Caki2 (cell line): ENCODE measurements at places on chromosomes 2 and 18.
A peak's percentile ranks its signal among the peaks of the same experiment; 100 is the strongest.

DNA sequence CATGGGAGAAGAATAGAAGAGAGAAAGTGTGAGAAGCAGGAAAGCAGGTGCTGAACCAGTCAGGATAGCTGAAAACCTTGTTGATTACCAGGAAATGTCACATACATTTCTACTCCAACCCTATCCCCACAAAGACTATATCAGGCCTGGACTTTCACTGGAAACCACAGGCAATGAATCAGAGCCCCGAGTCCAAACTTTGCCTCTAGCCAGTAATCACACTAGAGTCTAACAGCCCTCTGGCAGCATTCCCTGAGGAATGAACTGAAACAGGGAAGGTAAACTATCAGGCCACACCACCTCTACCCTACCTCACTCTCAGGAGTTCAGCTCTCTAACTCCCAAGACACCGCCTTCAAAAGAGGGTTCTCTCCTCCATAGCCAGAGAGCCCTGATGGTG lies 18.7 kb upstream of the IHH start:
- DNase-seq: no peak

DNA sequence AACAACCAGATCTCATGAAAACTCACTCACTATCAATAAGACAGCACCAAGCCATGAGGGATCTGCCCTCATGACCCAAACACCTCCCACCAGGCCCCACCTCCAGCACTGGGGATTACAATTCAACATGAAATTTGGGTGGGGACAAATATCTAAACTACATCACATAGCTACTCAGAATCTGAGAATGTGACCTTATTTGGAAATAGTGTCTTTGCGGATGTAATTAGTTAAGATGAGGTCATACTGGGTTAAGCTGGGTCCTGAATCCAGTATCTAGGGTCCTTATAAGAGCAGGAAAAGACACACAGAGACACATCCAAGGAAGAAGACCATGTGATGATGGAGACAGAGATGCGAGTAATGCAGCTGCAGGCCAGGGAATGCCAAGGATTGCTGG lies 27.5 kb upstream of the REEP1 start:
- DNase-seq: no peak

- no peak for DNase-seq
Measured at GRCh38 chr18:48780201-48780912, 170.4 kb downstream of the SMAD7 start.

- DNase-seq: no peak
Measured at GRCh38 chr2:144412709-144413108, 107.2 kb downstream of the ZEB2 start.

- DNase-seq: peak; percentile 72
Measured at GRCh38 chr2:66789741-66790140, 354.8 kb downstream of the MEIS1 start.

- DNase-seq: no peak
Measured at GRCh38 chr18:48123941-48124340, 193.5 kb upstream of the SMAD2 start.

GRCh38 chr2:32553829-32554432 lies 73.9 kb upstream of the TTC27 start:
- peak; percentile 14 for DNase-seq

- no peak for DNase-seq
Measured at GRCh38 chr2:6855860-6856547, 9.7 kb downstream of the CMPK2 start.

- no peak for DNase-seq
Measured at GRCh38 chr18:65414501-65414900, 336.3 kb upstream of the CDH7 start.

- no peak for DNase-seq
Measured at GRCh38 chr2:169272010-169272409, 90.3 kb downstream of the LRP2 start.

DNA sequence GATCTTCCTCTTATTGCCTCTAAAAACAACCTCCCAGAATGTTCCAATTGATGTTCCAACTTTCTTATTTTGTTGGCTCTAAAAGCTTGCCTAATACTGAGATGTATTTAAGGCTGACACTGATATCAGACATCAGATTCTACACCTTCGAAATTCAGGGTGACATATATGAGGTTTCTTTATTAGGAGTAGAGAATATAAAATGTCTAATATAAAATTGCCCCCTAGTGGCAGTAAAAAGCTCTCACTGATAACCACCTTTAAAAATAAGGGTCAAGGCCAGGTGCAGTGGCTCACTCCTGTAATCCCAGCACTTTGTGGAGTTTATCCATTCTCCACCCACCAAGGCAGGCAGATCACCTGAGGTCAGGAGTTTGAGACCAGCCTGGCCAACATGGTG lies 789.7 kb upstream of the SLC39A10 start:
- DNase-seq: peak; percentile 16

DNA sequence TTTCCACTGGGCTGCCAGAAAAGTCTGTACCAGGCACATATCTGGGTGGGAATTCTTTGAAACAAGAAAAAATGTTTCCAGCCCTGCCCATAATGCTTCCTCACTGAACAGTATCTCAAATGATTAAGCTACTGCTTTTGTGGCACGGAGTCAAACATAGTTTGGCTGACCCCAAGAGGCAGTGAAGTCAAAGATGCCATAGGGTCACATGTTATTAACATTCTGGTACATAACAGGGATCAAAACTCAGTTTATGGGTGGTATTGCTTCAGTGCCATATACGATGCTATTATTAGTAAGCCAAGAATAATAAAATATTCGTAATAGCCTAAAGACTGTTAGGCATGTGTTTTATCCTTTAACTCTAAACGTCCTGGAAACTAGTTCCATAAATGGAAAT lies 112.4 kb downstream of the FEZ2 start:
- peak; percentile 86 for DNase-seq

DNA sequence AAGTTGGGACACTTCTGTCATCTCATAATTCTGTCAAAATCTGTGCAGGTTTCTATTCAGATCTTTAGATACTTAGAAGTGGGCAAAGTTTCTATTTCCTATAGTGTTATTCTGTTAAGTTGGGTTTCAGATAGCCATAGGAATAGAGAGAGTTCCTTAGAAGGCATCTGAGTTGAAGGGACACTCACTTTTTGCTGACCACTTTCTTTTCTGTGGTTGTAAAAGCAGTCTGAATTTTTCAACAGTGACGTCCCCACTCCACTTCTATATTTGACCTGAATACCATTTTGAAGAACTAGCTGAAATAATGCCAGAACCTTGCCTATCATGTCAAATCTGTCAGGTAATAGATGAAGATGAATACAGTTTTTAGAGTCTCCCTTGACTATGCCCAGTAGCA lies 267.3 kb downstream of the SPAG16 start:
- no peak for DNase-seq

- DNase-seq: peak; percentile 58
Measured at GRCh38 chr2:127067620-127068350, 39.2 kb downstream of the BIN1 start.

DNA sequence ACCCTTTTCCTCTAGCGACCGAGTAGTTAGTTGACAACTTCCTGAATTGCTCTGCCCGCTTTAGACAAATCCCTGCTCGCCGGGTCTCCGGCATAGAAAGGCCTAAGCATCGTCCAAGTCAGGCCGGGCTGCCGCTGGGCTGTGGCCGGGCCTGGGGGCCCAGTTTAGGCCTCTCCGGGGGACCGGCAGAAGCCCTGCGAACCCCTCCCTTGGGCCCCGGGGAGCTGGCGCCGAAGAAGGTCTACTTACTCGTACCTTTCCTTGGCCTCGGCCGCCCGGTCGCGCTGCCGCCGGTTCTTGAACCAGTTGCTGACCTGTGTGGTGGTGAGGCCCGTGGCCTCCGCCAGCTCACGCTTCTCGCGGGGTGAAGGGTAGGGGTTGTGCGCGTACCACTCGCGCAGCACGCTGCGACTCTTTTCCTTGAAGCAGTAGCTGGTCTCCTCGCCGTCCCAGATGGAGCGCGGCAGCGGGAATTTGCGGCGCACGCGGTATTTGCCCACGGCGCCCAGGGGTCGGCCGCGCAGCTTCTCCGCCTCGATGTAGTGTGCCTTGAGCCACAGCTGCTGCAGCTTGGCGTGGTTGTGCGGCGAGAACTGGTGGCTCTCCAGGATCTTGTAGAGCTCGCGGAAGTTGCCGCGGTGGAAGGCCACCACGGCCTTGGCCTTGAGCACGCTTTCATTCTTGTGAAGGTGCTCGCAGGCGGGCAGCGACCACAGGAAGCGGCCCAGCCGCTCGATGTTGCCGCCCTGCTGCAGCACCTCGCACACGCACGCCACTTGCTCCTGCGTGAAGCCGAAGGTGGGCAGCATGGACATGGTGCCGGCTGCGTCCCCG lies 739 bp downstream of the SIX2 start:
- no peak for DNase-seq

- DNase-seq: peak; percentile 80
Measured at GRCh38 chr2:20065885-20066602, 14.6 kb upstream of the LAPTM4A start.

DNA sequence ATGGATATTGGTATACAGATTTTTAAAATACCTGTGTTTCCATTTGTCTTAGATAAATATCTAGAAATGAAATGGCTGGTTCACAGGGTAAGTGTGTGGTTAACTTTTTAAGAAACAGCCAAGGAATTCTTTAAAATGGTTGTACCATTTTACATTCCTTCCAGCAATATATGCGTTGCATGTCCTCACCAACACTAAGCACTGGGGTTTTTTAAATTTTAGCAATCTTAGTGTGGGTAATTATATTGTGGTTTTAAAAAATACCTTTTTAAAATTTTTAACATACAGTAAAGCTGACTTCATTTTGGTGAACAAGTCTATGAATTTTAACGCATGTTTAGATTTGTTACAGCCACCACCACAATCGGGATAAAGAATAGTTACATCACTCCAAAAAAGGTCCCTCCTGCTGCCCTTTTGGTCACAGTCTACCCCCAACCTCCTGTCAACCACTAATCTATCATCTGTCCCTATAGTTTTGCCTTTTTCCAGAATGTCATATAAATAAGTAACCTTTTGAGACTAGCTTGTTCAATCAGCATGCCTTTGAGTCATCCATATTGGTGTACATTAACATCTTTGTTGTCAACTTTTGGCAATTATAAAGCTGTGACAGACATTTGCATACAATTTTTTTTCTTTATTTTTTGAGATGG lies 128.1 kb upstream of the MSTN start:
- DNase-seq: no peak

DNA sequence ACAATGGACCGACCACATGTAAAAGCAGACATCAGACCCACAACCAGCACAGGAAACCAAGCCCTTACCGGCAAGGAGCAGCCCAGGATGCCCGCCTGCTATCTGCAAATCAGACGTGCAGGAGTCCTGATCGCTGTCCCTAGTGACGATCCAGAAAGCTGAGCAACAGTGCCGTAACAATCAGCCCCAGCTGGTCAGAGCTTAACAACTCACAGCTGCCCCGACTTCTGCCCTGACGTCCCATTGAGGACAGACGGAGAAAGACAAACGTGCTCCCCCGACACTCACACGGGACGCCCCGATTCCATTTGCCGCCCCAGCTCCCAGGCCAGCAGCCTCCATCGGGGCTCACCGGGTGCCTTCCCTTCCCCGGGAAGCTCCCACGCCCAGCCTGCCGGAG lies 39.8 kb upstream of the PXDN start:
- DNase-seq: no peak

- no peak for DNase-seq
Measured at GRCh38 chr2:4135765-4136164, 432.4 kb downstream of the DCDC2C start.

- no peak for DNase-seq
Measured at GRCh38 chr2:164877169-164877568, 35.5 kb upstream of the COBLL1 start.
